Activated CD4-positive, alpha-beta T cell treated with anti-CD3 and anti-CD28 coated beads for 4 hours (primary cell): ENCODE measurements at places on chromosomes 3 and 15.

- no peak for DNase-seq
These were observed 223.0 kb upstream of the LYSMD4 start for GRCh38 chr15:99956022-99956775.

DNA sequence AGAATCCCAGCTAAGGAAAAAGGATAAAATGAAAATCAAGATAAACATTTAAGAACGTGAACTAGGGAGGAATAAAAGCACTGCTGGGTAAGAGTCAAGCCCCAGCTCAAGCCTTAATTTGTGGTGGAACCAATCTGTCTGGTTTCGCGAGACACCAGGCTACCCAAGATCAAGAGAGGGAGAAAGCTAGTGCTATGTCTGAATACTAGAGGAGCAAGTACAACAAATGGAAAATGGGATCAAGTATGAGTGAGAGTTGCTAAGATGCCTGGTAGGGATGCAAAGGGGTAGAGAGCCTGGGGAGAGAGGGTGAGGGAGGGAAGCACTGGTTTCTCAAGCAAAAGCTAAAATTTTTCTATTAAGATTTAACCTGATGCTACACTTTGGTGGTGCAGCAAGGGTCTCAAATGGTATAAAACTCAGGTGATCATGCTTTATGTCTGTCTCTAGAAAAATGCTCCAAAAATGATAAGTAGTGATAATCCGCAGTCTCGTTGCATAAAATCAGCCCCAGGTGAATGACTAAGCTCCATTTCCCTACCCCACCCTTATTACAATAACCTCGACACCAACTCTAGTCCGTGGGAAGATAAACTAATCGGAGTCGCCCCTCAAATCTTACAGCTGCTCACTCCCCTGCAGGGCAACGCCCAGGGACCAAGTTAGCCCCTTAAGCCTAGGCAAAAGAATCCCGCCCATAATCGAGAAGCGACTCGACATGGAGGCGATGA, 1.7 kb upstream of the SETD5 start:
- no peak for DNase-seq

GRCh38 chr15:33155691-33156420, 38.7 kb downstream of the FMN1 start:
- DNase-seq, result no peak

GRCh38 chr3:42838571-42838970, 29.3 kb downstream of the ACKR2 start:
- DNase-seq, result no peak

DNA sequence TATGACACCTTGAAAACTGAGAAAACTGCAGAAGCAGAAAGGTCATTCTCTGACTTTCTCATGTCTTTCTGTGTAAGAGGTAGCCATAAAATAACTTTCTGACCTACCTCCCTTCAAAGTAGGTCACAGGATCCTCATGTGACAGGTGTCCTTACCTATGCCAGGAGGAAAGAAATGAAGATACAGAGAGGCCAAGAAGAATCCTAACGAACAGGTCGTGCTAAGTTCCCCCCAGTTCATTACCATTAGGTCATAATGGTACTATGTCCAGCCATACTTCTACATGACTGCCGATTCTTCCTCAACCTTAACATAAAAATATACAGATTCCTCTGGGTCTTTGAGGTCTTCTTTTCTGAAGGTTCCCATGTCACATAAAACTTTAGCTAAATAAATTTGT, 118.6 kb downstream of the FOXB1 start:
- DNase-seq, result no peak

DNA sequence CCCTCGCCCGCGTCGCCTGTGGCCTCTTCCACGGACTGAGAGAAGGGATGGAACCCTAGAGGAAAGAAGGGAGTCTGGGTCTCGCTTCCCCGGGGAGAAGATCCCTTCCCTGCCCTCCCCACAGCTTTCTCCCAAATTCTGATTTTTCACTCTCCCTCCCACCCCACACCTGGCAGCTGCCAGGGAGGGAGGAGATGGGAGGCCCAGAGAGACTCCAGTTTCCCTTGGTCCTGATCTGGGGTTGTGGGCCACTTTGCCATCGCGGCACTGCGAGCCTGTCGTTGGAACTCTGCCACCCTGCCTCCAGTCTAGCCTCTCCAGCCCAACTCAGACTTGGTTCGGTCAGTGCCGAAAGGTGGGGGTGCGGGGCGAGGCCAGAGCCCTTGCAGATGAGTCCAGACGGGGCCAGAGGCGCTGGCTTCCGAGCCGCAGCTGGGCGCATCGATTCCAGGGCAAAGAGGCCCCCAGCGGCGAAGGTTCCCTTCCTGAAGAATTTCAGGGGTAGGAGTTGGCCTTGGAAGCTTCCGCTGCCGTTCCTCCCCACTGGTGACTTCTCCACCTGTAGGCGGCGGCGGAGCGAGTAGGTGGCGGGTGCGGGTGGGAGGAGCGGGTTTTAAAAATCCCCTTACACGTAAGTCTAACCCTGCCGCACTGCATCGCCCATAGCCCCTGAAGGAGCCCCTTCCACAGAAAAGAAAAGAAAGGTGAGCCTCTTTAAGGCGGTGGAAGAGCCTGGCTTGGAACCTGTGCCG, 5.2 kb downstream of the WNT5A start:
- DNase-seq, result no peak

GRCh38 chr3:195043607-195044339, 227.2 kb downstream of the XXYLT1 start:
- DNase-seq, result no peak

- DNase-seq, result no peak
These were observed 582 bp downstream of the CGNL1 start for GRCh38 chr15:57376696-57377477.

GRCh38 chr3:86056962-86057361, 934.0 kb downstream of the VGLL3 start:
- DNase-seq, result no peak

- no peak for DNase-seq
These were observed 35.0 kb downstream of the ALCAM start for GRCh38 chr3:105401691-105402149.
